ENCODE measurements at places on chromosomes 3 and 15. TPM values are rescaled to one million over a fixed set of nuclear protein-coding genes. Genes with fewer than 3 reads are reported as not detected.

DNA sequence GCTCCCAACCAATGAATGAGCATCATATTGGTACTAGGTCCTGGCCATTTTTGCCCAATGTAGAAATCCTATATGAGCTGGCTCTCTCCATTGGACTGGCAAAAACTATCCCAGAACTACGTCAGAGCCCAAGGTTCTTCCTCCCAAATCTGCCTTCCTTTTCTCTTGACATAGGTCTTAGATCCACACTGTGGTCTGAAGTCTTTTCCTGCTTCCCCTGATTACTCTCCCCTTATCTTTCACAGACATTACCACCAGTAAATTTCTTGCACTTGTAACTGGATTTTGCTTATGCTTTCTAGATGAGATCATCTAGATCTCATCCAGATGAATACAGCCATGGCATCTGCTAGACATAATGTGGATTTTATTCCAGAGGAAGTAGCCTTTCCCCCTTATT lies 141.2 kb upstream of the GADL1 start:
- no peaks in the 10 kb centered on the region for H3K36me3 ChIP-seq
- H3K27me3 ChIP-seq = no peaks in the 10 kb centered on the region
- DNase-seq = no peak
- no peak overlapping the region for H3K4me3 ChIP-seq

TMEM158 gene
- total RNA-seq = 4.7 TPM

DNA sequence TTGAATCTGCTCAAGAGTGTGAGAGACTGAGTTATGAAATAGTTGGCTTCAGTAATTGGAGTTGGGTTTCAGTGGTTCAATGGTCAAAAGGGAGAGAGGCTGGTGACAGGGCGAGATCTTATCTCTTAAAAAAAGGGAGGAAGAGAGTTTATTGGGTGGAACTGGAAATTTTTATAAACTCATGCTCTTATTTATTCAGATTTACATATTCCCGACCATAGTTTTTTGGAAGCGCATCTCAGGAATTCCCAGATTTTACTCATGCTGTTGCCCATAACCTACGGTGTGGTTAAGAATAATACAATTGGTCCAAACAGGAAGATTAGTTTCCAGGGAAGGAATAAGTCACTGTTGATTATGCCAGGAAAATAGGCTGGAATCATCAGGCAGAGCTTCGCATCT lies 41.4 kb downstream of the CD200 start:
- H3K36me3 ChIP-seq = no peaks in the 10 kb centered on the region
- DNase-seq = no peak
- no peak overlapping the region for H3K27ac ChIP-seq
- H3K27me3 ChIP-seq = peaks cover 8% of the 10 kb centered on the region
- no peak overlapping the region for H3K4me3 ChIP-seq

- no peaks in the 10 kb centered on the region for H3K4me1 ChIP-seq
- H3K27ac ChIP-seq = no peak overlapping the region
- no peak for DNase-seq
- H3K36me3 ChIP-seq = no peaks in the 10 kb centered on the region
Measured at GRCh38 chr3:30964612-30965011, 70.2 kb upstream of the GADL1 start.

GRCh38 chr3:71125738-71126137 lies 457.8 kb downstream of the FOXP1 start:
- peaks cover 33% of the 10 kb centered on the region for H3K4me1 ChIP-seq
- no peak overlapping the region for H3K4me3 ChIP-seq
- H3K27ac ChIP-seq = no peak overlapping the region
- no peak for DNase-seq
- H3K36me3 ChIP-seq = peaks cover 8% of the 10 kb centered on the region

- no peak overlapping the region for H3K4me3 ChIP-seq
- no peaks in the 10 kb centered on the region for H3K36me3 ChIP-seq
- DNase-seq = no peak
- no peaks in the 10 kb centered on the region for H3K27me3 ChIP-seq
Measured at GRCh38 chr15:100116416-100117190, 225.2 kb downstream of the ADAMTS17 start.

VILL gene
- 7.6 TPM for total RNA-seq

BTLA gene
- 0.36 TPM for total RNA-seq

DNA sequence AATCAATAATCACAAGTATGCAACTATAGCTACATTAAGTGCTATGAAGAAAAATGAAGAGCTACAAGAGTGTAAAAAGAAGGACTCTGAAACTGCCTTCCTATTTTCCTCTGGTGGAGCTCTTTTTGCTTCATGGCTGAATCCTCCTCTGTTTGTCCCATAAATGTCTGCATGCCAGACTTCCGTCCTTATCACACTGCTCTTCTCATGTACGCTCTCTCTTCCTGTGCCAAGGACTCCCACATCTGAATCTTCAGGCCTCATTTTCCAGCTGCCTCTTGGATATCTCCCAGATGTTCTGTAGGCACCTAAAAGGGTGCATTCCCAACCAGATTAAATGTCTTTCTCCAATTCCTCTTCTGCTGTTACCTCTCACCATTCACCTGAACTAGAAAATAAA lies 123.7 kb downstream of the MECOM start:
- H3K27ac ChIP-seq = no peak overlapping the region
- DNase-seq = no peak
- no peaks in the 10 kb centered on the region for H3K27me3 ChIP-seq
- no peaks in the 10 kb centered on the region for H3K36me3 ChIP-seq

ANKUB1 gene
- total RNA-seq = not detected

- no peaks in the 10 kb centered on the region for H3K4me1 ChIP-seq
- no peaks in the 10 kb centered on the region for H3K27me3 ChIP-seq
- no peak overlapping the region for H3K27ac ChIP-seq
- no peaks in the 10 kb centered on the region for H3K36me3 ChIP-seq
Measured at GRCh38 chr15:33494306-33494705, 183.5 kb downstream of the RYR3 start.

GRCh38 chr15:48802867-48803266 lies 8.0 kb downstream of the CEP152 start:
- H3K4me1 ChIP-seq = peaks cover 29% of the 10 kb centered on the region
- peak; percentile 84 for DNase-seq
- no peaks in the 10 kb centered on the region for H3K36me3 ChIP-seq
- H3K4me3 ChIP-seq = no peak overlapping the region

- no peak overlapping the region for H3K27ac ChIP-seq
- DNase-seq = peak; percentile 79
- no peaks in the 10 kb centered on the region for H3K27me3 ChIP-seq
- H3K4me1 ChIP-seq = no peaks in the 10 kb centered on the region
- no peak overlapping the region for H3K4me3 ChIP-seq
Measured at GRCh38 chr3:48410205-48411040, 19.5 kb downstream of the PLXNB1 start.

DNA sequence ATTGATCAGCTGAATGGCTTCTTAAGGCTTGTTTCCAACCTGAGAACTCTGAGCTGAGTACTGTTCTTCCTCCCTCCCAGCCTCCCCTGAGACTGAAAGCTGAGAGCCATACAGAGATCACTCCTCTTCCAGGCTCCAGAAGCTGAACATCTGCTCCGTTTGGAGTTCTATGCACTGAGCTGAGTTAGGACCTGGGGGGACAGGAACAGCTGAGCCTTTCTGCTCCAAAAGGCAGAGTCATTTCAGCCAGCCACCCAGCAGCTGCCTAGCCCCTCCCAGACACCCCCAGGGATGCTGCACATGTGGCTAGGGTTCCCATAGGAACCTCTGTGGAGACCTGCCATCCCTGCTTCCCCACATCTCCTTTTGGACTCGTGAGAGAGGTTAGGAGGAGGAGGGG lies 64.2 kb upstream of the GLCE start:
- no peaks in the 10 kb centered on the region for H3K36me3 ChIP-seq
- no peak overlapping the region for H3K27ac ChIP-seq
- H3K4me1 ChIP-seq = peaks cover 5% of the 10 kb centered on the region
- H3K27me3 ChIP-seq = peaks cover 32% of the 10 kb centered on the region
- H3K4me3 ChIP-seq = no peak overlapping the region

MRAS gene
- 80.7 TPM for total RNA-seq

RABL3 gene
- 15.2 TPM for total RNA-seq

- H3K4me3 ChIP-seq = no peak overlapping the region
- no peaks in the 10 kb centered on the region for H3K27me3 ChIP-seq
- no peaks in the 10 kb centered on the region for H3K4me1 ChIP-seq
- no peak for DNase-seq
- H3K27ac ChIP-seq = no peak overlapping the region
- no peaks in the 10 kb centered on the region for H3K36me3 ChIP-seq
Measured at GRCh38 chr15:85557385-85557784, 177.0 kb downstream of the AKAP13 start.

DNA sequence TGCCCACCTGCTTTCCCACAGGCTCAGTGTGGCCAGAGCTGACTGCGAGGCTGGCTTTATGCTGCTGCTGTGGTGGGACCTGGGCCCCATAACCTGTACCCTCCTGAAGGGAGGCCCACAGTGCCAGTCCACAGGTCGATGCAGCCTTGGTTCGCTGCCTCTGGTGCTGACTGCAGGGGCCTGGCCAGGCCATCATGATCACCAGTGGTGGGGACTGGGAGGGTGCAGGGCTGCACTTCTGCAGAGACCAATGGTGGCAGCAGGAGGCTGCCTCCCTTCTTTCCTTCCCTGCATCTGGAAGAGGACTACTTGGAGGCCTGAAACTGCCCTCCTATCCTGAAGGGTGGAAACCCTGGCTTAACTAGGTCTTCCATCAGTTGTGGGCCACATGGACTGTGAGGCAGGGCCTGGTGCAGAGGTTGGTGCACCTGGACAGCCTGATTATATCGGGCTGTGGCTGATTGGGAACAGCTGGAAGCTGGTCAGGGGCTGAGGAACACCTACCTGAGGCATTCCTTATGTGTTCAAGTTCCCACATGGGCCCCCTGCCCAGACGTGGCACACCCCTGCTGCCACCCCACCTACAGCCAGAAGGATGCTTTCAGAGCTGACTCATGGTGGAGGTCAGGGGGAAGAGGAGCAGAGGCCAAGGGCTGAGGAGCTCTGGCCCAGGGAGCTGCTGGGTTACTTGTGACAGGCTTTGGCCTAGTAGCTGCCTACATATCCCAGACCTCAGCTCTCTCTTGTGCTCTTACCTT lies 29.8 kb downstream of the POMGNT2 start:
- no peak for DNase-seq
- no peak overlapping the region for H3K27ac ChIP-seq
- no peaks in the 10 kb centered on the region for H3K4me1 ChIP-seq
- no peak overlapping the region for H3K4me3 ChIP-seq
- H3K36me3 ChIP-seq = no peaks in the 10 kb centered on the region
- no peaks in the 10 kb centered on the region for H3K27me3 ChIP-seq

GRCh38 chr15:99099661-99100060 lies 5.2 kb upstream of the SYNM start:
- H3K4me3 ChIP-seq = no peak overlapping the region
- no peaks in the 10 kb centered on the region for H3K4me1 ChIP-seq
- H3K27ac ChIP-seq = no peak overlapping the region
- DNase-seq = no peak
- H3K36me3 ChIP-seq = no peaks in the 10 kb centered on the region

- peaks cover 14% of the 10 kb centered on the region for H3K4me1 ChIP-seq
- peak overlapping the region; percentile 12 for H3K27ac ChIP-seq
- H3K4me3 ChIP-seq = no peak overlapping the region
- no peaks in the 10 kb centered on the region for H3K36me3 ChIP-seq
Measured at GRCh38 chr3:139772539-139773500, 95.0 kb upstream of the NMNAT3 start.

ZSCAN2 gene
- total RNA-seq = 14.7 TPM

VPS13C gene
- 117 TPM for total RNA-seq

- no peak overlapping the region for H3K27ac ChIP-seq
- H3K4me3 ChIP-seq = no peak overlapping the region
- DNase-seq = no peak
- H3K4me1 ChIP-seq = no peaks in the 10 kb centered on the region
Measured at GRCh38 chr15:26939398-26939797, 31.6 kb upstream of the GABRG3 start.

DNA sequence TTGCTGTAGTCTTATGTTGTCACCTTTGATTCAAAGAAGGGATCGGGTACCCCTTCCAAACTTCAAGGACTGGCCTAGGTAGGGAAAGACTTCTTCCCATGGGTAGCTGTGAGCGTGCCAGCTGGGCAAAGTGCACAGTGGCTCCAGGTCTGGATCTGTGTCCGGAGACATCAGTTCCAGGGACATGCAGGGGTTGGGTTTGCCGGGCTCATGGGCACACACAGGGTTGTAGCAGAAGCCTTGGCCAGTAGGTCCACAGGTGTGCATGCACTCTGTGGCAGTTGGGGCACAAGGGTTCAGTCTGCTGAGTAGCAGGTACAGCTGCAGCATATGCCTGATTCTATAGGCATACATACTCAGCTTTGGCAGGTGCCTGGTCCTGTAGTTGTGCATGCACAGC lies 111.2 kb downstream of the EFHB start:
- no peaks in the 10 kb centered on the region for H3K4me1 ChIP-seq
- no peaks in the 10 kb centered on the region for H3K36me3 ChIP-seq
- DNase-seq = no peak
- H3K4me3 ChIP-seq = no peak overlapping the region
- no peak overlapping the region for H3K27ac ChIP-seq

CHRM5 gene
- total RNA-seq = under 0.01 TPM

NPAP1 gene
- total RNA-seq = not detected

DNA sequence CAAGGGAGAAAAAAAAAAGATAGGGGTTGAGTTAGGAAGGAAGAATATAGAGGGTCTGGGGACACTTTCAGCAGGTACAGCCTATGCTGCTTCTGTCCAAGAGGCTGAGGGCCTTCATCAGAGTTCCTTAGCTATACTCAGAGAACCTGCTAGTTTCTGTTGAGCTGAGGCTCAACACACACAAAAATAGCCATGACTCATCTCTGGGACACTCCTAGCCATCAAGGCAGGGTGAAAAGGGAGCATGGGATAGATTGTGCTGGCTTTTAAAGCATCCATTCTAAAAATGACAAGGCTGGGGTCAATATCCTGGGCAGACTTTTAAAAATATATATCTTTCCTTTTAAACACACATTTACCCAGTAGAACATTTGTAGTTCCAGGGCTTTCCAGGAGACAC lies 2.8 kb upstream of the RTP2 start:
- H3K4me3 ChIP-seq = no peak overlapping the region
- no peaks in the 10 kb centered on the region for H3K27me3 ChIP-seq
- no peaks in the 10 kb centered on the region for H3K36me3 ChIP-seq
- no peak overlapping the region for H3K27ac ChIP-seq
- H3K4me1 ChIP-seq = no peaks in the 10 kb centered on the region
- DNase-seq = peak; percentile 84

- no peak for DNase-seq
- no peak overlapping the region for H3K4me3 ChIP-seq
- no peaks in the 10 kb centered on the region for H3K27me3 ChIP-seq
- no peaks in the 10 kb centered on the region for H3K36me3 ChIP-seq
- no peaks in the 10 kb centered on the region for H3K4me1 ChIP-seq
Measured at GRCh38 chr3:160820430-160820829, 64.4 kb downstream of the PPM1L start.

- no peak overlapping the region for H3K27ac ChIP-seq
- H3K36me3 ChIP-seq = no peaks in the 10 kb centered on the region
- H3K4me3 ChIP-seq = no peak overlapping the region
Measured at GRCh38 chr3:155553326-155553725, 191.5 kb downstream of the PLCH1 start.

- H3K27me3 ChIP-seq = no peaks in the 10 kb centered on the region
- DNase-seq = no peak
- no peak overlapping the region for H3K27ac ChIP-seq
- no peaks in the 10 kb centered on the region for H3K36me3 ChIP-seq
- no peak overlapping the region for H3K4me3 ChIP-seq
- no peaks in the 10 kb centered on the region for H3K4me1 ChIP-seq
Measured at GRCh38 chr3:732326-732928, 360.4 kb upstream of the CNTN6 start.

GRCh38 chr3:51934991-51935885 lies 6.5 kb downstream of the RRP9 start:
- no peak overlapping the region for H3K27ac ChIP-seq
- H3K4me3 ChIP-seq = no peak overlapping the region
- DNase-seq = peak; percentile 54

- H3K27ac ChIP-seq = no peak overlapping the region
- H3K36me3 ChIP-seq = no peaks in the 10 kb centered on the region
- no peaks in the 10 kb centered on the region for H3K27me3 ChIP-seq
- H3K4me3 ChIP-seq = no peak overlapping the region
- H3K4me1 ChIP-seq = no peaks in the 10 kb centered on the region
- no peak for DNase-seq
Measured at GRCh38 chr3:79268422-79268821, 499.4 kb downstream of the ROBO1 start.

PFKFB4 gene
- 12.3 TPM for total RNA-seq
